ENCODE measurements at places on chromosomes 5 and 9.

- DNase-seq = no peak
These were observed 40.5 kb downstream of the MVB12B start for GRCh38 chr9:126367139-126367538.

GRCh38 chr5:59021837-59022514 is 439.1 kb downstream of the RAB3C start:
- no peak for DNase-seq

DNA sequence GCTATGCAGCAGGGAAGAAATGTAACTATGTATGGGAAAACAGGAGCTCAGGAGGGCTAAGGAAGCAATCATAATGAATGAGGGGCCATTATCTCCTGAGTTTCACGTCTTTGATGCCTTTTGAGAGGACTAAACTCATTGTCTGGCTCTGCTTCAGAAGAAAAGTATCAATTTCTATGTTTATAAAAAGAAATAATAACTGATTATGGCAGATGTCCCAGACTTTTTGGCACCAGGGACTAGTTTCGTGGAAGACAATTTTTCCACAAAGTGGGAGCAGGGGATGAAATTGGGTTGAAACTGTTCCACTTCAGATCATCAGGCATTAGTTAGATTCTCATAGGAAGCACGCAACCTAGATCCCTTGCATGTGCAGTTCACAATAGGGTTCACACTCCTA is 8.7 kb upstream of the IL7R start:
- DNase-seq = no peak

GRCh38 chr5:179265514-179266290 is 79.6 kb downstream of the ADAMTS2 start:
- no peak for DNase-seq

- no peak for DNase-seq
These were observed 2.6 kb downstream of the ABL1 start for GRCh38 chr9:130837643-130838042.

DNA sequence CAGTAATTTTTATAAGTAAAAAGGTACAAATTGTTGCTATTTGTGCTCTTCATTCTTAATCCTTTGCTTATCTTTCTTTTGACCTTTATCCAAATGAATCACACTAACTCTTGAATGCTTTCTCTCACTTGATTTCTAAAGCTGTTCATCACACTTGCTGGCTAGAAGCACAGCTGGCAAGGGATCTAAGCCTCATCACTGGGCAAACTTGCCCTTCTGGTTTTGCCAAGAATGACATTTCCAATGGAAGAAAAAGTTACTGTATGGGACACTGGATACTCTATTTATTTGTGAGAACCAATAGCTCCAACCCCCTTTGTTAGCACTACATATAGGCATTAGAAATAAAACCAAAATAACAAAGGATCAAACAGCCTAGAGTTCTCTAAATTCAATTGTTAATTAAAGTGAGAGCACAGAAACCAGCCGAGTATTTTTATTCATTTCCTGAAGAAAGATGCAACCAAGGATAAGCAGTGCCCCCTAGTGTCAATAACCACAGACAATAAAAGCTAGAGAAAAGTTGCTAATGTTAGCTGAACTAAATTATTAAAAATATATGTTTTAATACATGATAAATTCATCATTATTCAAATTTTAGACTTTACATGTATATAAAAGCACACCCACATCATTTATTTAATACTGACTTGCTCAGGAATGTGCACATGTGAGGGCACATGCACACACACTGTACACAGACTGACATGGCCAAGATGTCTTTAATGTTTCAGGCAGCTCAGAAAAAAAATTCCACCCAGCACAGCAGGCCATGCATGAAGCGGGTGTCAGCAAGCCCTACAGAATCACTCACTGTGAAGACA is 59.8 kb upstream of the POU5F2 start:
- no peak for DNase-seq

GRCh38 chr5:119515192-119515591 is 62.9 kb downstream of the HSD17B4 start:
- no peak for DNase-seq

- DNase-seq = no peak
These were observed 5.1 kb upstream of the RGMB start for GRCh38 chr5:98768160-98768959.

DNA sequence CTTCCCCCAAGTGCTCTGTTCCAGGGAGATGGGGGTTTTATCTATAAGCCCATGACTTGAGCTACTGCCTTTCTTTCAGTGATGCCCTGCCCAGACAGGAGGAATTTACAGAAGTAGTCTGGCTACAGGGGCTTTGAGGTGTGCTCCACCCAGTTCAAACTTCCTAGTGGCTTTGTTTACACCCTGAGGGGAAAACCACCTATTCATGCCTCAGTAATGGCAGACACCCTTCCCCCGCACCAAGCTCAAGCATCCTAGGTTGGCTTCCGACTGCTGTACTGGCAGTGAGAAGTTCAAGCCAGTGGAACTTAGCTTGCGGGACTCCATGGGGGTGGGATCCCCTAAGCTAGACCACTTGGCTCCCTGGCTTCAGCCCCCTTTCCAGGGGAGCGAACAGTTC is 154.6 kb downstream of the IZUMO3 start:
- DNase-seq = no peak

- no peak for DNase-seq
These were observed 78.4 kb upstream of the ATP10B start for GRCh38 chr5:160930406-160930805.

DNA sequence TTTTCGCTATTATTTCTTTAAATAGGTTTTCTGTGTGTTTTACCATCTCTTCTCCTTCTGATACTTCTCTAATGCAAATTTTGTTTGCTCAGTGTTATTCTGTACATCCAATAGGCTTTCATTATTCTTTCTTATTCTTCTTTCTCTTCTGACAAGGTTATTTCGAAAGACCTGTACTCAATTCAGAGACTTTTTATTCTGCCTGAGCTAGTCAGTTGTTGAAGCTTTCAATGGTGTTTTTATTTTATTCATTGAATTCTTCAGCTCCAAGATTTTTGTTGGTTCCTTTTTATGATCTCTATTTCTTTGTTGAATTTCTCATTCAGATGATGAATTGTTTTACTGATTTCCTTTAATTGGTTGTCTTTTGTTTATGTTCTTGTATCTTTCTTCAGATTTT is 706.2 kb downstream of the NR2F1-AS1 start:
- no peak for DNase-seq

DNA sequence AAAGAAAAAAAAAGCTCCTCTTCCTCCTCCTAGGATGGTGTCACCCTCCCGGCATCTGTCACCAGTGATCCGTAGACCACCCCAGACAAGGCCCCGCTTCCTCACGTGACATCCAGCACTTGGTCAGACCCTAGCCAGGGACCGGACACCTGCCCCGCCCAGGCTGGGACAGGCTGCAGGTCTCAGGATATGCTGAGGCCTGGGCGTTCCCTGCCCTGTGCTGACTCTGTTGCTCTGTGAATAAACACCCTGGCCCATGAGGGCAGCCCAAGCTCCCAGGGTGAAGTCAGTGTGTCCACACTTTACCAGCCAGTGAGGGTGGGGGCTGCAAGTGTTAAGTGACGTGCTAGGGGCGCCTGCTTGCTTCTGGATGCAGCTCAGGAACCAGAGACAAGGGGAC is 5.6 kb downstream of the EDF1 start:
- DNase-seq = no peak

DNA sequence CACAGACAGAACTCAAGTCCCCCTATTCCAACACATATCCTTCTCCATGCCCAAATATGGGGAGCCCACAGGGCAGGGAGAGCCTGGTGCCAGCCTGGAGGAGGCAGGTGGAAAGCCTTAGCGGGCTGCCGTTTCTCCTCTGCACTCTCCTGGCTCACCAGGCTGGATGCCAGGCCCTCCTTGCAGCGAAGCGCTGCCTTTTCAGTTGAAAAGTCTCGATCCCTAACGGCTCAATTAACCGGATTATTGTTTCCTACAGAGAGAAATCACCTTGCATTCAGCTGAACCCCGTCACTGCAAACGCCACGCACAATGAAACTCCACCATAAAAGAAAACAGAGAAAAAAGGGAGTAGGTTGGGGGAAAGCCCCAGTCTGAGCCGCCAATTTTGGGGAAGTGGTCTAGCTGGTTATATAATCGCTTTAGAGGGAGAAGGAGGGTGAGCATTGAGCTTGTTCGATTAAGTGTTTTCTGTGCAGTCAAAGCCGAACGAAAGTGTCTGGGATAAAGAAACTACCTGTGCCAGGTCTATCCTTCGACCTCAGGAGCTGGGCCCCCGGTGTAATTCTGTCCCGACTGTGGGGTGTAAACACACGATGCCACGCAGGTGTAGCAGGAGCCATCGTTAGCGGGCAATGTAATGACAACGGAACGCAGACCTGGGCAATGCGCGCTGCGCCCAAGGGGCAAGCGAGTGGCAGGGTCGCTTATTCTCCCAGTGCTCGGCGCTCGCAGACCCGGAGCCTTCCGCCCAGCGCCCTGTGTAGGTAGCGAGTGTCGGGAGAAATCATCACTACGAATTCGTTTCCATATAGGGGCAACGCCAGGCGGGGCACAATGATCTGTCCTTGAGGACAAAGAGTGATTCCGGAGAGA is 3.8 kb downstream of the BARHL1 start:
- DNase-seq = no peak

DNA sequence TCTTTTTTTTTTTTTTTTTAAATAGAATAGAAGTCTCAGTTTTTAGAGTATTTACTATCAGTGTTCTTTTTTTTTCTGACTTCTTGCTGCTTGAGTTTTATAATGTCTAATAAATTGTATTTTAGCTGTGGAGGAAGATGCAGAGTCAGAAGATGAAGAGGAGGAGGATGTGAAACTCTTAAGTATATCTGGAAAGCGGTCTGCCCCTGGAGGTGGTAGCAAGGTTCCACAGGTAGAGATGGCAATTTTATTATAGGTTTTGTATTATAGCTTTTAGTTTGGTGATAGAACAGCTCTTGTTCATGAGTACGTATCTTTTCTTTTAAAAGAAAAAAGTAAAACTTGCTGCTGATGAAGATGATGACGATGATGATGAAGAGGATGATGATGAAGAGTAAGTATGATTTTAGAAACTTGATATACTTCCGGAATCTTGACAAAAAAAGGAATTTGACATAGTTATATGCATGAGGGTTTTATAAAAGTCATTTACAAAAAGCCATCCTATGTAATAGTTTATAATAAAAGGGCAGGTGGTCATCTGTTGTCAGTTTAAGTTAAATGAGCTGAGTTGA is 5.0 kb downstream of the NPM1 start:
- no peak for DNase-seq

GRCh38 chr5:155129513-155129880 is 115.9 kb downstream of the KIF4B start:
- DNase-seq = no peak

DNA sequence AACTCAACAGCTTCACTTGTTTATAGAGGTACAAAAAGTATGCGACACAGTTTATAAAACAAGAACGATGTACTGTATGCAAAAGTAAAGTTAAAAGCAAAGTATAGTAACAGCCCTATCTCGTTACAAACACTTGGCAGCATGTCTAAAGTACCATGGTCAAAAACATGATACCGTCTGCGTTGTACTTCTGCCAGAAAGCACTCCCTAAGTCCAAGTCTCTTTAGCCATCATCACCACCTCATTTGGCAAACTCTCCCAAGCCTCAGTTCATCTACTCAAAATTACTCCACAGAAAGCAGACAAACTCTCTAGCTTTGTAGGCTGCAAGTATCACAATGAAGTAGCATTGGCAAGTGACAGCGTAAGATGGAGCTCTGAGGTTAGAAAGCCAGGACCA is 73.4 kb downstream of the NFIB start:
- no peak for DNase-seq
